ENCODE measurements at places on chromosomes 2 and 18. TPM values are rescaled to one million over a fixed set of nuclear protein-coding genes. Genes with fewer than 3 reads are reported as not detected.
A peak's percentile ranks its signal among the peaks of the same experiment; 100 is the strongest.

ABCB11 gene
- 0.95 TPM for total RNA-seq

- peak; percentile 95 for DNase-seq
Observed at GRCh38 chr2:97645695-97646629, at the start of gene COX5B. TSS of gene COX5B (plus strand) at chr2:97646062. CDS start at chr2:97646087, 25 bp downstream.

ATP9B gene
- total RNA-seq = 42.2 TPM

- no peak for DNase-seq
Observed at GRCh38 chr2:197176522-197176921, 134.1 kb downstream of the ANKRD44 start.

GRCh38 chr2:149132901-149133300, 94.4 kb downstream of the LYPD6B start:
- no peak for DNase-seq

SLC9A4 gene
- not detected for total RNA-seq

DNA sequence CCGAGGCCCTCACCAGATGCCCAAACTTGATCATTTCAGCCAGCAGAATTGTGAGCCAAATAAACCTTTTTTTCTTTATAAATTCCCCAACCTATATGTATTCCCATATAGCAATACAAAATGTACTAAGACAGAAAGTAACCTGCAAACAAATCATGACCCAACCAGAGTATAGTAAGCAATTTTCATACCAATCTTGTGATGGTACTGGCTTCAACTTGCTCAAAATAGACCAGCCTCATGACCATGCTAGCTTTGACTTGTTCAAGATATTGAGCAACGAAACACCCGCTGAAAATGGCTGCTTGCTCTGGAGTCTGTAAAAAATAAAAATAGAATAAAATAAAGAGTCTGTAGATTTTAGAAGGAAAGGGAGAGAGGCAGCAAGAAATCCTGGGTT, 97.6 kb downstream of the C1D start:
- no peak for DNase-seq

MARCHF4 gene
- total RNA-seq = not detected

GRCh38 chr2:98127229-98127989, 40.4 kb downstream of the VWA3B start:
- no peak for DNase-seq

- DNase-seq = no peak
Observed at GRCh38 chr2:69576880-69577279, 66.7 kb downstream of the AAK1 start.

- DNase-seq = no peak
Observed at GRCh38 chr18:58135701-58136331, 91.8 kb downstream of the NEDD4L start.

DNA sequence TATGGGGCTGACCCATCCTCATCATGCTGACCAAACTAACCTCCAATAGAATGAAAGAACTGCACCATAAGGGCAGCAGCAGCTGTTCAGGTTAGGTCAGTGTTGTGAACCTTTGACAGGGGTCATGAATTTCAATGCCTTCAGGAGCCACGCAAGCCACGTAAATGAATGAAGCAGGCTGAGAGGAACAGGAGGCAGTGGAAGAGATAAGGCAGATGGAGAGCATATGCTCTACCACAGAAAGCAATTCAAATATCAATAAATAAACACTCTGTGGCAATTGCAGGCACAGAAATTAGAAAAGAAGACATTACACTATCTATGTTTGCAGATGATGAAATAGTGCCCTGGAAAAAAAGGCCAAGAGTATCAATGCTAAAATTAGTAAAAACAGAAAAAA, 56.3 kb downstream of the SCG2 start:
- DNase-seq = no peak

DNA sequence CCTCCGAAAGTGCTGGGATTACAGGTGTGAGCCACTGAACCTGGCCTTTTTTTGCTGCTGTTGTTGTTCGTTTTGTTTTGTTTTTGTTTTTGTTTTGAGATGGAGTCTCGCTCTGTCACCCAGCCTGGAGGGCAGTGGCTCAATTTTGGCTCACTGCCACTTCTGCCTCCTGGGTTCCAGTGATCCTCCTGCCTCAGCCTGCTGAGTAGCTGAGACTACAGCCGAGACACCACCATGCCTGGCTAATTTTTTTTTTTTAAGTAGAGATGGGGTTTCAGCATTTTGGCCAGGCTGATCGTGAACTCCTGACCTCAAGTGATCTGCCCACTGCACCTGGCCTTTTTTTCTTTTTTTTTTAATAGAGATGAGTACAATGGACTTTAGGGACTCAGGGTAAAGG, 22.0 kb downstream of the TMEM127 start:
- no peak for DNase-seq

DNA sequence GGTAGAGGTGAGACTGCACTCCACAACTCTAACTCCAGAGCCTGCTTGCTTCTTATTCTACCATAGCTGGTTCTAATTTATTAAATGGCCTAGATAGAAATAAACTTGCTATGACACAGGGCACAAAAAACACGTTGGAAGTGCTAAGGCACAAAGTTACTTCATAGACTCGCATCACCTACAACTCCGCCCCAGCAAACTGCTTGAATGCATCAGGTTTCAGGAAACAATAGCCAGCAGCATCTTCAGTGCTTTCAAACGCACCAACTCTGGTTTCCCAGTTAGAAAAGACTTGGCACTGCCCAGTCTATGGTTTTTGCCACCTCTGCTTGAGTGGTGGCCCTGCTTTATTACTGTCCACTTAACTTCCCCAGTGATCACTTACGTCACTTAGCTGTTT, 142.6 kb downstream of the RIF1 start:
- DNase-seq = no peak

GRCh38 chr2:230419181-230419580, 3.2 kb downstream of the SP100 start:
- no peak for DNase-seq

GRCh38 chr2:68643011-68643873, at the start of gene PROKR1:
TSS of gene PROKR1 (plus strand) at chr2:68643579. CDS start at chr2:68645822, 2,243 bp downstream.
- DNase-seq = no peak

- DNase-seq = no peak
Observed at GRCh38 chr18:37852464-37852863, 286.9 kb upstream of the CELF4 start.
